Activated T-cell treated with anti-CD3 and anti-CD28 coated beads for 1 hour (primary cell): ENCODE measurements at places on chromosomes 11 and 22.

DNA sequence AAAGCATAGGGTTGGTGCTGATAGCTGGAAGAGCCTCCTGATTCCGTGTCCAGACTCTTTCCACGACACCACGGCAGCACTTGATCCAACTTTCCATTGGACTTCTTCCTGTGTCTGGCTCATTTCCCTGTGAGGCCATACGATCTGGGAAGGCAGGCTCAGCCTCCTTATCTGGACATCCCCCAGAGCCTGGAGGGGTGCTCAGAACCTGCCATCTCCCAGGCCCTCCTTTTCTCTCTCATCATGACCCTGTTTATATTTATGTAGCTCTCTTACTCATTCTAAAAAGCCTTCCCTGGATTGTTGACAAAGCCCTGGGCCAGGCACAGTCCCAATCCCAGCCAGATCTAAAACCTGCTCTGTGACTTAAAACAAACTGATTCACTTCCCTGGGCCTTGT lies 7.8 kb upstream of the BCL9L start:
- DNase-seq: no peak

- DNase-seq: no peak
These were observed 42.5 kb upstream of the CDON start for GRCh38 chr11:126105022-126105747.

- no peak for DNase-seq
These were observed 35.2 kb downstream of the BTG4 start for GRCh38 chr11:111476956-111477355.

DNA sequence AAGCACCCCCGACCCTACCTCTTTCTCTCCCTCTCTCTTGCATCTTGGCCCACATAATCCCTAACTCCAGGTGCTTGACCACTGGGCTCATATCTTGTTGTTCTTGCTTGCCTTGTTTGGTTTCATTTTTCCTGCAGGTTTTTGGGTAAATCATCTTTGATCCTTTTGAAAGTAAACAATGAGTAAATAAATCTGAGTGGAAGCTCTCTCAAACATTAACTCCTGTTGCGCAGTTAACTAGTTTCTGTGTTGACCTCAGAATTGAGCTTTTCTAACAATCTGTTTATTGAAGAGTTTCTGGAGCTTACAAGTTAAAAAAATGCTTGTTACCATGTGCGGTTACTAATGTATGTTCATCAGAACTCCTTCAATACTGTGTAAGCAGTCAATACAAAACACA lies 38.8 kb upstream of the MICAL2 start:
- DNase-seq: no peak

GRCh38 chr11:128803449-128804245 lies 63.4 kb downstream of the KCNJ1 start:
- DNase-seq: no peak

- no peak for DNase-seq
These were observed 19.1 kb downstream of the IRAG1 start for GRCh38 chr11:10674440-10674855.

GRCh38 chr11:79152511-79152910 lies 288.3 kb downstream of the TENM4 start:
- no peak for DNase-seq

DNA sequence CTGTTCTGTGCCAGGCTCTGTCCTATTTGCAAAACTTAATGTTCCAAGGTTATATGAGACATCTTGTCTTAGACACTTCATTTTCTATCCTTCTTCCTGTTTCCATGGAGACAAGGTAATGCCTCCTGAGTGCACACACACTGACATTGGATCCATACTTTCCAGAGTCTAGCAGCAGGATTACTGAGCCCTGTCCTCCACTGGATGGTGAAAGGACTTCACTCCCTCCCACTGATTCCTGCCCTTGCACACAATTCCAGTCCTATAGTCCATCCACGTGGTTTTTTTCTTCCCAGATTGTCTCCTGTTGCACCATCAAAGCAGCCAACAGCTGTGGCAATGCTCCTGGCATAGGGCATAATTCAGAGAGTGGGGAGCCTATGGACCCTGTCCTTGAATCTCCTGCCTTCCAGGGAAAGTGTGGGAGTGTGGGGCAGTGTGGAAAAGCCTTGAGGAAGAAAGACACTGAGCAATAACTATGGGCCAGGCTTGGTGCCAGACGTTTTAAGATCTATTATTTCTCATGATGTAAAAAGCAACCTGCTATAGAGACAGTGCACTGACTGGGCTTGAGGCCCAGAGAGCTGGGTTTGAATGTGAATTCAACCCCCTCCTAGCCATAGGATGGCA lies 31.3 kb downstream of the SERPINH1 start:
- DNase-seq: no peak

DNA sequence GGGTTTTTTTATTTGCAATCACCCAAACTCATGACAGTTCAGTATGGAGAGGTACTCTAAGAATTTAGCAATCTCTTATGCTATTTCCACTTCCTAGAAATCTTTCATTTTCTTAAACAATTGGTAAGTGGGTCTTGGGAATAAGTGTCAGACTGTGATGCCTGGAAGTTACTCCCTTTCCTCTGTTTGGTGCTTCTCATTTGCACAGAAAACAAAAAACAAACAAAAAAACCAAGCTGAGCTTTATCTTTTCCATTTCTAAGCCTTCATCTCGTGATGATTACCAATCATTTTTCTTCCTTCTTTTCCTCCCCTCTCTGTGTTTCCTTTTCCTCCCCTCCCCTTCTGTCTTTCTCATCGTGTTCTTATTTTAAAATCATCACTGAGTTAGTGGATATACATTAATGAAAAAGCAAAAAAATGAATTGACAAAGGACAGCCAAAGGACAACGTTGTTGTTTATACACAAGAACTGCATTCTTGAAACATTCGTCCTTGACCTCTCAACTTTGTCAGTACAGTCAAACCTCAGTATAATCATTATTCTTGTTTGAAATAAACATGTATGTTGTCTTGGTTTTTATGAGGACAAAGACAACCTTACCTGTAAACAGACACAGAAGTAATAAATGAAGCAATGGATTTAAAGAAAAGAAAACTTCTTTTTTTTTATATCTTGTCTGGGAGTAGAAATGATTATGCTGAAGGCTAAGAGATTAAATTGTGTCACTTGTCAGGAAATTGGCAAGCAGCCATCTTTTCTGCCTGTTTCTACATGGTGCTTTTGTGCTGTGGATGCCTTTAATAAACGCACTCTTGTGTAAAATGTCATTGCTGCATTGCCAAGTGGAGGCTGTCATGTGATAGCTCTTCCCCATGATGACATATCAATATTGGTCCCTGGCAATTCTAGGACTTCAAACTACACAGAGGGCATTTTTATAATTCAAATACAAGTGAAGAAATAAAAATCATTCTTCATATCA lies 803.2 kb upstream of the CCDC90B start:
- no peak for DNase-seq

GRCh38 chr11:44729713-44730112 lies 3.0 kb downstream of the TSPAN18 start:
- no peak for DNase-seq

DNA sequence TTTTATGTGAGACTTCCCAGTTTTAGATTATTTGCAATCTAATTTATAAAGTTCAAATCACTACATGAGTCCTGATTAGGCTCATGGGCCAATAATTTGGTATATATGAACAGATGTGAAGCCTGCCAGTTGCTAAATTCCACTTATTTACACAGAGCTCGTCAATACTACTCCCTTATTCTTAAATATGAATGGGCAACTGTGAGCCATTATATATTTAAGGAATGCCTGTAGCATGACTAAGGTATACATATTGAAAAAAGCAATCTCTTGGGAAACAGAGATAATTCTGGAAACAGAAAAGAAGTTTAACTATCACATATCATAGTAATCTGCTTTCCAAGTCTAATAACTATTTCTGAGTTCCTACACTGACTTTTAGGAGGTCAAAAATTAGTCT lies 27.0 kb downstream of the RBMXL2 start:
- DNase-seq: no peak

GRCh38 chr22:40635940-40636379 lies 559 bp downstream of the MRTFA start:
- peak; percentile 5 for DNase-seq

GRCh38 chr11:27402450-27402849 lies 39.4 kb upstream of the CCDC34 start:
- DNase-seq: no peak

DNA sequence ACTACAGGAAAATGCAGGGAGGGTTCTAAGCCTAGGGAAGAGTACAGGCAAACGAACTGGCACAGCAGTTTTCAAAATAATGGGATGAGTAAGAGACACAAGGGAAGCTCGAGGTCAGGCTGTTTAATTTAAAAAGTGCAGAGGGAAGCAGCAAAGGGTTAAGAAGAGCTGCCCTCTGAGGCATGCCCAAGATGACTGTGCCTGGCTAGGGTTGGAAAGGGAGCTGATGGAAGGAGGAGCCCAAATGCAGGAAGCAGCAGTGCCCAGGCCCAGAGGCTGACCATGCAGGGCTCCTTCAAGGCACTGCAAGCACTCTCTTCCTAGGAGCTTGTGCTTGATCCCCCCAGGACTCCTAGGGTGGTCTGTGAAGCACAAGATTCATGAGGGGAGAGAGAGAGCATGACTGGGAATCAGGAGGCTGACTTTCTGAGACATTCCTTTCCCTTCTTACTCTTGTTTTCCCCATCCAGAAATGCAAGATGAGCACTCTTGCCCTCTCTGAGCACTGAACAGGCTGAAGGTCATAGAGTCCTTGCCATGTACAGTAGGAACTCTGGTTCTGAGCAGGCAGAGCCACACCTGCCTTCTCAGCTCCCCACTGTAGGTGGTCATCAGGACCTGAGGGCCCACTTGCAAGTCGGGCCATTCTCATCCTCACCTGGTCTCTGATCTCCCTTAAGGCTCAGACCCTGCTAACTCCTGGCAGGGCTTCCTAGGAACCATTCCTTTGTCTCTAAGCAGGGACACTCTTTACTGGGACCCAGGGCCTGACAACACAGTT lies 46.7 kb upstream of the DRD2 start:
- no peak for DNase-seq

DNA sequence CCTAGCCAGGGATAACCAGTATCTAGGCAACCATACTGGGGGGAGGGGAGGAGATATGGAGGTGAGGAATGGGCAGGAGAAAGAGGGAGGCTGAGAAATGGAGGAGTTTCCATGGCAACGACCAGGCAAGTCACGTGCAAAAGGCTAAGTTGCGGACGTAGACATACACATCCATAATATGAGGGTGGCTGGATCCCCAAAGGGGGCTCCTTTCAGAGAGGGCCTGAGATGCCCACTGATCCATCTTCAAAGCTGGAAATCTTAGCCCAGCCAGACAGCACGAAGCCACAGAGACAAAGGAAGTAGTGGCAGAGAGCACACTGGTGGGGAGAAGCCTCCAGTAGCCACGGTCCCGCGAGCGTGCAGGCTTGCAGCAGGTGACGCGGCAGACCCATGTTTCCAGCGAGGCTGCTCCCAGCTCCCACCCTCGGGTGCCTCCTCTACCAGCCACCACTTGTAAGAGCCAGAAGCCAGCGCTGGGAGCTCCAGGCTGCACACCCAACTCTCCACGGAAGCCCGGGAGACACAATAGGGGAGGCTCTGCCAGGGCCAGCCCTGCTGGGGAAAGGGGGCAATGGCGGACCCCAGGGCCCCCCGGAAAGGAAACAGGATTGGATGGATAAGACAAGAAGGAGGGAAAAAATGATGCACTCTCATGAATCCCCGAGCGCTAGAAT lies 938 bp downstream of the FXYD6 start:
- peak; percentile 26 for DNase-seq

- no peak for DNase-seq
These were observed 9.1 kb upstream of the ZBED5 start for GRCh38 chr11:10866893-10867331.

DNA sequence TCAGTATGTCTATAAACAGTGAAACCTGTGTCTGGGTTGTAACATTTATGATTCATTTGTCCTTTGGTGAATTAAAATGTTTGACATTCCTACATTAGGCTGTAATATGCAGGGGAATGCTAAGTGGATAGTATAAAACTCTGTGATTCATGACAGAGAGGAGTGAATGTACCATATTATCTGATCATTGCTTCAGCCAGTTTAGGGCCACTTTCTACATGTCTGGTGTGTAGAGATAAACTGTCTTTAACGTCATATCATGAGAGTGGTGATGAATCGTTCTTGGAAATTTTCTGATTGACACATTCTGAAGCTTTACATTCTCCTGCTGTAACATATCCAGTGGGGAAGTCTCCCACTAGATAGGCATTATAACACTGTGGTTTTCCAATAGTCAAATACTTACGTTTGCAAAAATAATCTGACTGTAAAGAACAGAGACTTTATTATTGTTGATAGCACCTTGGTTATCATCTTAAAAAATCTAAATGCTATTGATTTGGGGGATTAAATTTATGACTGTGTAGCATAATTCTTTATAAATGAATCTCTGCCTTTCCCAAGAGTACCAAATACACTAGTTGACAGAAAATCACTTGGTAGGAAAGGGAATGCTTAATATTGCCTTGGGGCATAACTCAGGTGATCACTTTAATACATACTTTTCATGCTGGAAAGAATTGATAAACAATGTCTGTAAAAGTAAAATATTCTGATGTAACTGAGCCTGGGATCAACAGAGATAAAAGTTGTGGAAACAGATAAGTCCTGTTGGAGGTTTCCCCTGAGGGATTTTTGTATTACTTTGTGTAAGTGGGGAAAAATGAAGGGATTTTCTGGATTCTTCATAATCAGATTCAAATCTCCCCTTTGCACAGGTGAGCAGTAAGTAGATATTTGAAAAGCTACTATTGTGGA lies 427.9 kb downstream of the JRKL start:
- no peak for DNase-seq

- DNase-seq: peak; percentile 18
These were observed 41.8 kb upstream of the TH start for GRCh38 chr11:2213384-2213842.

DNA sequence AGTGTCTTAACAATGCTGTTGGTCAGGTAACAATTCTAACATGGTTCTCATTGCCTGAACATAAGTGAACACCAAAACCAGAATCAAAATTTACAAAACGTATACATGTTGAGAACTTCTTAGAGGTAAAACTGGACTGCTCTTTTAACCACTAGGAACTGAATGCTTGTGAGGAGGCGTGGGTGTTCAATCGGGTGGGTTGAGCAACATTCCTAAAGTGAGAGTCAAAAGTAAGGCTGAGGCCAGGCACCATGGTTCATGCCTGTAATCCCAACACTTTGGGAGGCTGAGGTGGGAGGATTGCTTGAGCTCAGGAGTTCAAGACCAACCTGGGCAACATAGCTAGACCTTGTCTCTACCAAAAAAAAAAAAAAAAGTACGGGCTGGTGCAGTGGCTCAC lies 11.5 kb downstream of the PPME1 start:
- DNase-seq: no peak

- DNase-seq: no peak
These were observed 336.8 kb upstream of the NCAM1 start for GRCh38 chr11:112624431-112624830.

GRCh38 chr11:117430293-117430955 lies 102.8 kb downstream of the CEP164 start:
- DNase-seq: no peak

DNA sequence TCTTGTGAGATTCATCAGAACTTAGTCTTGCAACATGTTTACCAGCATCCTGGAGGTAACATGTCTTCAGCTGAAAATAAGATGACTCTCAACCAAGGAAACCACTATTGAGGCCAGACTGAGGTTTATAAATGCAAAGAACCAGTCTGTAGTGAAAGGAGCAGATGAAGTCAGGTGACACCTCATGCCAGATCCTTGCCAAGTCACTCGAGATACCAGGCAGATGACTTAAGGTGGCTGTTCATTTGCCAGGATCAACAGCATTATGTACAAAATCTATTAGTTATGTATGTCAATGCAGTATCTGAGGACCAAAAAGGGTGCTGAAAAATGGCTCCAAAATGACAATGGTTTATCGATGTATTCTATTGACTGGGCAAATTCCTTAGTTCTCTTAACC lies 100.0 kb upstream of the SOX6 start:
- DNase-seq: no peak

- no peak for DNase-seq
These were observed 25.8 kb downstream of the LAYN start for GRCh38 chr11:111566324-111566723.
